ENCODE measurements at places on chromosomes 16 and 17. TPM values are rescaled to one million over a fixed set of nuclear protein-coding genes. Genes with fewer than 3 reads are reported as not detected.

The ICAM2 gene
- polyA plus RNA-seq, result 0.94 TPM

The TMEM235 gene
- polyA plus RNA-seq, result not detected

The MGAT5B gene
- not detected for polyA plus RNA-seq

The CIITA gene
- polyA plus RNA-seq, result 0.09 TPM

The VAT1L gene
- 6.4 TPM for polyA plus RNA-seq

The CACNG5 gene
- not detected for polyA plus RNA-seq

Measured in GM23248 (cell line).